NCI-H1417 treated with DMSO at 0.1 percent for 48 hours (cell line): ENCODE measurements at places on chromosomes 5 and 9.

DNA sequence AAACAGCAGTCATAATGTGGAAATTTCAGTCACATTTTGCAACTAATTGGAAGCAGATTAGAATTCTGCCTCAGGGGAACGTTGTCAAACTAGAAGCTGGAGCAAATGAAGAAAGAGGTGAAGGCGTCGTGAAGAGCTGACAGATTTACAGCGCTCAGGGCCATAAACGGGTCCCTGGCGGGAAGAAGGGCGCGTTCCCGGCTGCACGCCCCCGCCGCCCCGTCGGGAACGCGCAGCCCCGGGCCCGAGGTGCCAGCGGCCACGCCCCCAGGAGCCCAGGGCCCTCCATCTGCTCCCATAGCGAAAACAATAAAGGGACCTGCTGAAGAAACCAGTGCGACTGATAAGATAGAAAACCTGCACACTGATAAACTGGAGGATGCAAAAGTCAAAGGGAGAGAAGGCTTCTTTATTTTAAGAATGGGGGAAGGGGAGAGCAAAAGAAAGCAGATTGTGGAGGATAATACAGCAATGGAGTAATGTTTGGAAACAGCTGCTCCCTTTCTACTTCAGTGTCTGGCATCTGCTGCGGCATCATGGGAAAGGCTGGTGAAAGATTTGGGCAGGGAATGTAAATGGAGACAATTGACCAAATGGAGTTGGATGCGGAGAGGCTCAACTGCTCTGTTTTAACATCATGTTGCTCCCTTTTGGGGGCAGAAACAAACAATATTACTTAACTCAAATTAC is 11.1 kb downstream of the ZNF608 start:
- DNase-seq, result no peak

DNA sequence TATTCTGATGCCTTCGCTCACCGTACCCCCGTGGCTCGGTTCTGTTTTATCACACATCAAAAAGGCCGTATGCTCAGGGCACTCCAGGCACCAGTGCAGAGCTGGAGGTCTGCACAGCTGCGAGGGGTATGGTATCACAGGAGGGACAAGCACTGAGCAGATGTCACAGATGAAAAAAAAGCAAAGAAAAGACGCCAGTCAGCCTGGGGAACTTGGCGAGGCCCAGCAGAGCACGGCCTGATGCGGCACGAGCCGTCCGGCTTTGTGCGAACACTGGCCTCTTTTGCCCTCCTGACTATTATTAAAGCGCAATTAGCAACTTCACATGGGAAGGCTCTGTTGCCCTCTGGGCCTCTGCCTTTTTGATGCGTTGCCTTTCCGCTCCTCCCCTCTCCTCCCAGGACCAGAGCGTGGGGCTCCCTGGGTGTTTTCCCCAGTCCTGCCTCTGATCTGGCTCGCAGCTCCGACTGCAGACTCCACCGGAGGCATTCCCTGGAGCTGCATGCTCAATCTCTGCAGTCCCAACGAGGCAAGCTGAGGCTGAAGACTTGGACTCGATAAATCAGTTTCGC is 44.4 kb downstream of the AK8 start:
- no peak for DNase-seq

DNA sequence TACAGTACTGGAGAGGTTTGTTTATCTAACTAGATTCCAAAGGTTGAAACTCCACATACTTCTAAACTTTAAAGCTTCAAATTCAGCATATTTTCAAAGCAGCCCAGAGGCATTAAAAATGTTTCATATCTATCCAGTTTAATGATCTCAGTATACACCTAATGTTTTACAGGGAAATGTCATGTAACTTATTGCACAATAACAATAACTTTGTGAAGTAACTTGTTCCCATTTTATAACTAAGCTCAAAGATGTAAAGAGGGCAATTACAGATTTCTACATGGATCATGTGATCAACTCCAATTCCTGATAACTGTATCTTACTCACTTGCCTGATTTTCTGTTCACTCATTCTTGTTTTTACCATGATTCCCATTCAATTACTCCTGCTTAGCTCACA is 610.0 kb downstream of the TAF11L14 start:
- no peak for DNase-seq

DNA sequence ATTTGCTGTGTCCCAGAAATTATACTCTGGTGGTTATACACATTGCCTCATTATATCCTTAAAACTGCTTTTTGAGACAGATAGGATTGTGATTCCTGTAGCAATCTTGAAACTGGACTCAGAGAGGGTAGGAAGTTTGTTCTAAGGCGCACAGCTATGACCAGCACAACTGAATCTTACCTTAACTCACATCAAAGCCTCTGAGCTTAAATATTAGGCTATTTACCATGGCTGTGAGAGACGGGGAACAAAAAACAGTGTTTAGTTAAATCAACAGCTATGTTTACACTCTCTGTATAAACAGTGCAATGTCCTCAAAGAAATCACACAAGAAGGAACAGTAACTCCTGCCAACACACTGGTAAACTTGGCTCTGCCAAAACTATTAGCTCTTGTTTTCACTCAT is 50.9 kb upstream of the TUT7 start:
- no peak for DNase-seq

- no peak for DNase-seq
Observed at GRCh38 chr9:75974016-75974766, 83.7 kb downstream of the PCSK5 start.

GRCh38 chr9:5841771-5842573 is 9.1 kb upstream of the ERMP1 start:
- no peak for DNase-seq

- no peak for DNase-seq
Observed at GRCh38 chr5:171806976-171807747, 21.5 kb downstream of the SMIM23 start.

DNA sequence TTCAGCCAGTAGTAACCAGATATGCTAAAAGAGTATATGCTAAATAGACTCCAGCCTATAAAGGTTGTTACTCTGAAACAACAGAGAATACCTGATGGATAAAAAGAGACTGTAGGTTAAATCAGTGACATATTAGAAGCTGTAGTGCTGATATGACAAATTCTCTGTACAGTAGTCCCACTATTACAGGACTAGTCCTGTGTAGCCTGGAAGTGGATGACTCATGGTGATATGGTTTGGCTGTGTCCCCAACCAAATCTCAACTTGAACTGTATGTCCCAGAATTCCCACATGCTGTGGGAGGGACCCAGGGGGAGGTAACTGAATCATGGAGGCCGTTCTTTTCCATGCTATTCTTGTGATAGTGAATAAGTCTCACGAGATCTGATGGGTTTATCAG is 276.2 kb upstream of the POU5F2 start:
- DNase-seq, result no peak

- no peak for DNase-seq
Observed at GRCh38 chr9:135591506-135592330, 30.2 kb downstream of the PAEP start.

- no peak for DNase-seq
Observed at GRCh38 chr5:177546258-177546741, 8.1 kb downstream of the FAM193B start.

GRCh38 chr5:129820-130219 is 37.9 kb downstream of the PLEKHG4B start:
- DNase-seq, result no peak

DNA sequence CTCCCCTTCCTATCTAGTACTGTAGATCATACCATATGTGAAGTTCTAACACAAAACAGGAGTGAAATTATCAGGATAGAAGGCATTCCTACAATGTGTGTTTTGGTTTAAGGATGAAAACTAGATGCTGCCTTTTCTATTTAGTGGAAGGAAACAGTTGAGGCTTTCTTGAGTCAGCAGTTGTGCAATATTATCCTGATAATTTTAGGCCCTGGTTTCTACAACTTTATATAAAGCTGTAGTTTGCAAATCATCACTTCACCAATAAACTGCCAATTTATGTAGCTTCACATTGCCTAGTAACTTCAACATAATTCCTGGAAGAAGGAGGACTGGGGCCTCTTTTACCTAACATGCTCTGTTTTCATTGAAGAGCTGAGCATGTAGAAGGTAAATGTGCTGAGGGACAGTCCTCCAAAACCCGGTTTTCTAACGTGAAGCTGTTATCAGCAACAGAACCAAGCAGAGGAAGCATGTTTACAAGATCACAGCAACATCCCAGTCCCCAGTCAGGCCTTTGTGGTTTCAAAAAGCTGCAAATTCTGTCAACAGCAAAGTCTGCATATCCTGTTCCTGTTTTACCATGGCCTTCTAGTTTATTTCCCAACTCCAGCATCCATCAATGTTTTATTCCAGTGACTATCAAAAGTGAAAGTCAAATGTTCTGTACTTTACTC is 513.4 kb upstream of the MEF2C start:
- no peak for DNase-seq

DNA sequence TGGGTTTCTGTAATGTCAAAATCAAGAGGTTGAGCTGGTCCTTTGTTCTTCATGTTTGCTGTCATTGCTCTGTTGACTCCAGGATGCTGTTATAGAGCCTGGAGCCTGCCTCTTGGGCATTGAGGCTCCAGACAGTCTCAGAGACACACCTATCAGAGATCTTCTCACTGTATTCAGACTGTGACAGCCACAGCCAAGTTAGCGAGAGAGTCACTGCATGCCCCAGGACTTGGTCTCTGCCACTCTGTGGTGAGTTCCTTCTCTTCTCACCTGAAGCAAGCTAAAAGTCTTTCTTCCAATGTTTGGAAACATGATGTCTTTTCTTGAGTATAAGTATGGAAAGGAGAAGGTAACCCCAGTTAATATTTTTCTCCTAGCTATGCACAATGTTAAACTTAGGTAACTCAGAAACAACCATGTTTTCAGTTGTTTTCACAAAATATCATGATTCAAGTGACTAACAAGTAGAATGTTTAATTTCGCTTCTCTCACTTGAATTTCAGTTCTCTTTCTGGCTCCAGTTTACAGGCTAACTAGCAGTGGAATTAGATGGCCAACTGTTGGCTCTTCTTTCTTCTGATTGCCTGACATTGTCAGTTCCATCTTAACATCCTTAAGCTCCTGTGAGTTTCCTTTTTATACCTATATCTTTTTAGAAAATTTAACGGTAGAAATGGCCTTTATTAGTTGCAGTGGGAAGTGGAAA is 20.6 kb upstream of the ZFYVE16 start:
- DNase-seq, result no peak

DNA sequence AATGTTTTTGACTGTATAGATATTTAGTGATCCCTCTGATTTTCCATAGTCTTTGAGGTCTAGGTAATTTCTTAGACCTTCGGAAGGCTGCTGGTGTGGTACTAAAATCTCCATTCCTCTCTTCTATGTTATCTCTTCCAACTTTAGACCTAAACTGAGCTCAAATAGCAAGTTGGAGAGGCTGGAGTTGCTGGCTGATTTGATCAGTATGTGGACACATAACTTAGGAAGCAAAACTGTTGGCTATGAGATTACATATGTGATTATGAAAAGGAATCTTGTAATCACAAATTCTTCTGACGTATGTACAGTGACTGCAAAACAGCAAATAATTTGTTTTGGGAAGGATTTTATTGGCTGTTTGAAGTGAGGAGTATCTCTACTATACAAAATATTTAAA is 2.1 kb upstream of the SMAD5 start:
- DNase-seq, result no peak

DNA sequence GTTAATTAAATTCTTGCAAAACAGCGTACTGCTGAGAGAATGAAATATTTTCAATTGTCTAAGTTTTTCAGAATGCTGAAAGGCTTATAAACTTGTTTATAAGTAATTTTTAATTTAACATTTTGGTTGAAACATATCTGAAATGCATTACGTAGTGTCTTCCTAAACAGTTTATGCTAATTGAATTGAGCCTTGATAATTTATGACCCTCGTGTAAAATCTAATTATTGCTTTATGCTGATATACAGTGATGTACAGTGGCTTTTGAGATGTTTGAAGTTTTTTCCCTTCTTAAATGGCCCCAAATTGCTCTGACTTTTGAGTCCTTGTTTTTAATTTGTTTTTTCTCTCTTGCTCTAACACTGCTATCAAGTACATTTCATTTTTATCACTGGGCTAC is 262.7 kb downstream of the FBXL7 start:
- no peak for DNase-seq

GRCh38 chr9:86515221-86515620 is 161.0 kb upstream of the TUT7 start:
- no peak for DNase-seq

DNA sequence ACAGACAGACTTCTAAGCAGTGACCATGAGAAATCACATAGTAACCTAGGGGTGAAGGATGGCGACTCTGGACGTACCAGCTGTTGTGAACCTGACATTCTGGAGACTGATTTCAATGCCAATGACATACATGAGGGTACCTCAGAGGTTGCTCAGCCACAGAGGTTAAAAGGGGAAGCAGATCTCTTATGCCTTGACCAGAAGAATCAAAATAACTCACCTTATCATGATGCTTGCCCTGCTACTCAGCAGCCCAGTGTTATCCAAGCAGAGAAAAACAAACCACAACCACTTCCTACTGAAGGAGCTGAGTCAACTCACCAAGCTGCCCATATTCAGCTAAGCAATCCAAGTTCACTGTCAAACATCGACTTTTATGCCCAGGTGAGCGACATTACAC is 38.0 kb upstream of the CCDC152 start:
- no peak for DNase-seq

DNA sequence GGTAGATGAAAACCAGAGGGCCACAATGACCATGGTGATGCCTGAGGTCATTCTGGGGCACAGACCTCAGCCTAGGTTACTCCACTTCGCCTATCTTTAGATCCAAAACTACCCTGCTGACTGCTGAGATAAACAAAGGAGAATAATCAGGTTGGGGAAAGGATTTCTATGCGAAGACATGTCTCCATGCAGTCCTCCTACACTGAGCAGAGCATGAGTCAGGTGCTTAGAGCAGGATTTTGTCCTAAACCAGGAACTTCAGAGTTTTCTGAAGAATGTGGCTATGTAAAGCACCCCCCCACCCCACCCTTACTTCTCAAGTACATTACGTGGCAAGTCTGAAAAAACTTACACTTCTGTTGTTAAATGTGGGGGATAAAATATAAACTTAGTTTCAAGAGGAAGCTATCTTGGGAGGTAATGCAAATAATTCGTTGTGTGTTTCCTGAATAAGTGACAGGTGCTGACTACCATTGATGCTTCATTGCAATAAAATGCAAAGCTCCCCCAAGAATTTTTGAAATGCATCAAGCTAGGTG is 19.4 kb downstream of the PDCD1LG2 start:
- DNase-seq, result no peak

GRCh38 chr5:80090884-80091166 is 55.7 kb downstream of the THBS4 start:
- no peak for DNase-seq

DNA sequence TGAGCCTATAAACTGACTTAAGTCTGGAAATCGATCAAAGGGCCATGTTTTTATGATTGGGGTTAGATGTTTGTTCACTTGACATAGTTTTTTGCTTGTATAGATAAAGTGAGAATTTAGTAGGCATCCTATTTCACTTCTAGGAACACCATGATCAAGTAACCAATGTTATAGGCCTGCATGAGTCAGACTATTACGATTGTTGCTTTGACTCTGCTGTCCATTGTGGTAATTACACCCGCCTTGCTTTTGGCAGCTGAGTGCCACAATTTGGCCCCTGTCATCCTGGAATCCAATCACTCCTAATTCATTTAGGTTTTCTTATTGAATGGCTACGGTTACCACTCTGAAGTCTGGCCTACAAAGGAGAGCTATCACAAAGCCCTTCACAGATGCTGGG is 67.8 kb upstream of the IL33 start:
- DNase-seq, result no peak
